B cell (primary cell): ENCODE measurements at places on chromosomes 13 and 19. TPM values are rescaled to one million over a fixed set of nuclear protein-coding genes. Genes with fewer than 3 reads are reported as not detected.

DNA sequence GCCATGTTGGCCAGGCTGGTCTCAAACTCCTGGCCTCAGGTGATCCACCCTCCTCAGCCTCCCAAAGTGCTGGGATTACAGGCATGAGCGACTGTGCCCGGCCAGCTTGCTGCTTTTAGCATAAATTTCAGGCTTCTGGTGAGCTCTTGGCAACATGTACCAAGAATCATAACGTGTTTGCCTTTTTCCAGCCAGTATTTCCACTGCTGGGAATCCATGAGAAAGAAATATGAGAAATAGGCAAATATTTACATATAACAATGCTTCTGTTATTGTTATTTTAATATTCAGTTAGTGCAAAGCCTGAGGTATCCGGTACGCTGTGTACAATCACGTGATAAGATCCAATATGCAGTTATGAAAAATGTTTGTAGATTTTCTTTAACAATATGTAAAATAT is 29.2 kb upstream of the CERS4 start:
- H3K27me3 ChIP-seq = no peaks in the 10 kb centered on the region
- H3K36me3 ChIP-seq = no peaks in the 10 kb centered on the region
- H3K27ac ChIP-seq = no peak overlapping the region
- peaks cover 7% of the 10 kb centered on the region for H3K4me1 ChIP-seq
- H3K4me3 ChIP-seq = no peak overlapping the region

DNA sequence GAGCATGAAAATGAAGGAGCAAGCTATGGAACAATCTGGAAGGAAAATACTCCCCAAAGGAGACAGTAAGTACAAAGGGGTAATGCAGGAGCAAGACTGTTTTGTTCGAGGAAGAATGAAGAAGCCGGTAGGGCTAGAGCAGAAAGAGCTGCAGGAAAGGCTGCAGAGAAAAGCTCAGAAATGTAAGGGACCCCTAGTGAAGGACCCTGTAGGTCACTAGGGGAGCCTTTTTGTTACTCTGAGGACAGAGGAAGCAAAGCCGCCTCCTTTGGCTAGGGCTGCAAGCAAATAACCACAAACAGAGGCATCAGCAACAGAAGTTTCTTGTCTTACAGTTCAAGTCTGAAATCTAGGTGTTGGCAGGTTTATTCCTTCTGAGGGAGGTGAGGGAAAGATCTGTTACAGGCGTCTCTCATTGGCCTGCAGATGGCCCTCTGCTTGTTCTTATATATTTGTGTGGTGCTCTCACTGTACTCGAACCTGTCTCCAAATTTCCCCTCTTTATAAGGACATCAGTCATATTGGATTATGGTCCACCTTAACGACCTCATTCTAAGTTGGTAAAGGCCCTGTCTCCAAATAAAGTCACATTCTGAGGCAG is 362.3 kb downstream of the COG6 start:
- no peak overlapping the region for H3K4me3 ChIP-seq
- no peaks in the 10 kb centered on the region for H3K27me3 ChIP-seq
- H3K36me3 ChIP-seq = no peaks in the 10 kb centered on the region
- DNase-seq = no peak

DNA sequence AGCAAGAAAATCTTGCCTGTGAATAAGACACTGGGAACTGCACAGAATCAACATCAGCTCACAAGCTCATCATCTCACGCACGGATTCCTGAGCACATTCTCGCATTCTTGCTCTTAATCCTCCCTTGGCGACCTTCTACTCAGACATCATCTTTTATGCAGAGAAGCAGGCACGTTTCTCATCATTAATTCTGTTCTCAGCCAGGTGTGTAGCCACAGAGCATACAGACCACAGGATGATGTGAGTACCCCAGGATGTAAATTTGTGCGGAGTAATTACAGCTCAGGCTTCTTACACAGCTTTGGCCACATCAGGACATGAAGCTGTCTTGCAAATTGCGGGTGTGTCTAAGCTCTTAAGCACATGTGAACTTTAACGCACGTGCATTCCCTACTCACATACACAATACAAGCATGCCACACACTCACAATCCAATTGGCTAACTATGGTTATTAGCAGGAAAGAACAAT is 36.5 kb upstream of the SACS start:
- H3K36me3 ChIP-seq = no peaks in the 10 kb centered on the region
- no peak for DNase-seq
- no peak overlapping the region for H3K4me3 ChIP-seq
- H3K27me3 ChIP-seq = no peaks in the 10 kb centered on the region
- no peak overlapping the region for H3K27ac ChIP-seq

- peak overlapping the region; percentile 94 for H3K4me3 ChIP-seq
- DNase-seq = no peak
- peaks cover 11% of the 10 kb centered on the region for H3K4me1 ChIP-seq
- H3K27me3 ChIP-seq = no peaks in the 10 kb centered on the region
These were observed 158.4 kb downstream of the RNF17 start for GRCh38 chr13:24922387-24922744.

- no peaks in the 10 kb centered on the region for H3K36me3 ChIP-seq
- no peak for DNase-seq
- H3K4me3 ChIP-seq = no peak overlapping the region
- no peaks in the 10 kb centered on the region for H3K4me1 ChIP-seq
- no peak overlapping the region for H3K27ac ChIP-seq
These were observed 227.6 kb downstream of the FGF9 start for GRCh38 chr13:21898459-21898858.

POLRMT gene
- 98.0 and 106 TPM in 2 replicates for polyA plus RNA-seq
